ENCODE measurements at places on chromosomes 6 and 20. TPM values are rescaled to one million over a fixed set of nuclear protein-coding genes. Genes with fewer than 3 reads are reported as not detected.

DNA sequence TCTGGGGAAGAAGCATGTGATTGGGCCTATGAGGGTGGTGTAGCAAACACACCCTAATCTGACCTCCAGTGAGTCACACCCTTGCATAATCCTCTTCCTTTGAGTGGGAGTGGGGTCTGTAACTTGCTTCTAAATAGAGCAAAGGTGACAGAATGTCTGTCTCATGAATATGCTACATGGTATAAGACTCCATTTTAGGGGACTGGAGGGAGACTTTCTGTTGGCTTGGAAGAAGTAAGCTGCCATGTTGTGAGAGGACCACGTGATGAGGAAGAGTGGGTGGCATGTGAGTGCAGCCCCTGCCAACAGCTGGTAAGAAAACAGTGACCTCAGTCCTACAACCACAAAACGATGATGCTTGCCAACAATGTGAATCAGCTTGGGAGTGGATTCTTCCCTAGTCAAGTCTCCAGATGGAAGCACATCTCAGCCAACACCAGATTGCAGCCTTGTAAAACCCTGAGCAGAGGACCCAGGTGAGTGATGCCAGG lies 3.7 kb downstream of the AK9 start:
- DNase-seq: no peak

DNA sequence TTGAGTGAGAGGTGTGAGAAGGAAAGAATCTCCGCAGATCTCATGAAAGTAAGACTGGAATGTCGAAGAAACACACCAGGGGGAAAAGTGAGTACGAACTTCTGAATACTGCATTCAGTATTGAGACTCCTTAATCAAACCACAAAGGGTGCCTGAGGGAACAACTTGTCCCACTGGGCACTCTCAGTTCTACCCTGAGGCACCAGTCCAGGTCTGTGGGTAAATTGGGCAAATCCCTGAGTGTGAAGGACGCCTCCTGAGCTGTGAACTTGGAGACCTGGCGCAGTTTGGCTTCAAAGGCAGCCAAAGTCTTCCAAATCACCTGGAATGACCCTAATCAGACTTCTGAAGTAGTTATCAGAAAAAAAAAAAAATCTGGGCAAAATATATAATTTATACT lies 329.7 kb downstream of the BTBD9 start:
- no peak for DNase-seq

ANKEF1 gene
- 1.6 TPM for total RNA-seq

DNA sequence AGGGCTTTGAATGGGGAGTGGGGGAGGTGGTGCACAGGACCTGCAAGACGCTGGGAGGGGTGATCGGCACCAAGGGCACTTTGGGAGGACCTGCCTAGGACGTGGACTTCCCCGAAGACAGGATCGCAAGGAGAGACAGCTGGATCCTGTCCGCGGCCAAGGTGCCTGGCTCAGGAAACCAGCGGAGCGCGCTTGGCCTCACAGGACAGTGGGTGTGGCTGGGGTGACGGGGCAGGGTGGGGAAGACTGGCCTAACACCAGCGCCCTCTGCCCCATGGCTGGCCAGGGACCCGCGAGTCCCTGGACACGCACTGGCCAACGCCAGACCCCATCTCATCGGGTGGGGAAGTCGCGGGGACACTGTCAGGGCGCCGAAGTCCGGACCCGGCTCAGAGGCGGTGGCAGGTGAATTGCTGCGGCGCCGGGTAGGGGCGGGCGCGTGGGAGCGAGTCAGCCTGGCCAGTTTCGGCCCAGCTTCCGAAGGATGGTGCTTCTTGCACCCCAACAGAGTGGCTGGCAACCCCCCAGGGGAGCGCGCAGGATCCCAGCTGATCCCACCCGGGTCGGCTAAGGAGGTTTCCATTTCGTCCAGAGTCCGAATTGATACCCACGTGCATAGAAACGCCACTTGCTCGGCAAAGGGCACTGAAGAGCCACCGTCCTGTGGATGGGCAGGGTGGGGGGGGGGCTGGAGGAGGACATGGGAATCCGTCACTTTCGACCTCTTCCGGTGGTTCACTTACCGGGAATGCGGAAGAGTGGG lies 785 bp upstream of the THBD start:
- peak; percentile 53 for DNase-seq

WFDC2 gene
- total RNA-seq: not detected

GRCh38 chr6:38579010-38579628 lies 60.6 kb downstream of the BTBD9 start:
- no peak for DNase-seq

GRCh38 chr6:95487817-95488216 lies 89.5 kb upstream of the MANEA start:
- no peak for DNase-seq

DNA sequence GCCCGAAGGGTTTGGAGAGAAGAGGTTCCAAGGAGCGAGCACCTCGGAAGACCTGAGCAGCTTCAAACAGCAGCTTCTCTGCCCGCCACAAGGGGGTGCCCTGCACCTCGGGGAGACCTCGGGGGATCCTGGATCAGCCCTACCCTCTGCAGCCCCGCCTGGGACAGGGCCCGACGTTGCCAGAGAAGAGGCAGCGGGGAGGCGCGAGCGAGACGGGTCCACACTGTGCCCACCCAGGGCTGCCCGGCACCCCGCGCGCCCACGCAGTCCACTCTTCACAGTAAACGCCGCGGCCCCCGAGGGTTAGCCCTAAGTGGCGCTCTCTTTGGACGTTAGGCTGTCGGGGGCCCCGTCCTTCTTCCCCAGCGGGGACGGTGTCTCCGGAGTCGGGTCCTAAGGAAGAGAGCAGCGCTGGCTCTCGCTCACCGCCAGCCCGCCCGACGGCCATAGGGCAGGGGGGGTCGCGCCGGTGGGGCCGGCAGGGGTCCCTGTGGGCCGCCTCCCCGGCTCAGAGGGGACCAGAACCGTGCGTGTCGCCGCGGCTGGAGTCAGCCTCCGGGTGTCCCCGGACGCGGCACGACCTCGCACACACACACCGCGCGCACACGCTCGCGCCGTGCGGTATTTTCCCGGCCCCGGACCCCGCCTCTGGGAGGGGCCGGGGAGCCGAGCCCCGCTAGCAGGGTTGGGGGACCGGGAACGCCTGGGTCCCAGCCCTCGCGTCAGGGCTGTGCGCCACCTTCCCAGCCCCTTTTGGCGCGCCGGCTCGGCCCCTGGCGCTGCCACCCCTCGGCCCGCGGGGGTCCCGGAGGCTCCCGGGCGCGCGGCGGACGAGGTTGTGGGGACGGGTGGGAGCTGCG lies 929 bp downstream of the CDH22 start:
- DNase-seq: peak; percentile 52

DNA sequence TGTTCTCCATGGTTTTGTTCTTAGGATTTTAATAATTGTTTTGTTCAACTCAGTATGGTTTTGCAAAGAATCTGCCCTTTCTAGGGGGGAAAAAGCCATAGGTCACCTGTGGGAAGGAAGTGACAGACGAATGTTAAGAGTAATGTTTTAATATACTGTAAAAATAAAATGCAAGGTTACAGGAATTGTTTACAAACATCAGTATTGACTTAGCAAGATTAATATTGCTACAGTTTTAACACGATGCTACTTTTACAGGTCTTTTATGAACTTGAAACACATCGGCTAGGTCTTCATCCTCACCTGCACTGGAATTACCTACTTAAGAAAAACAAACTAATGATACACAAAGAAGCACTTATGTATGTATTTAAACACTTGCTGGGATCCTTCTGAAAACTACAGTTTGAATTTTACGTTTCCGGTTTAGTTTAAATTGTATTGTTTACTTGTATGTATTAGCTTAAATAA lies 1.7 kb upstream of the NKX2-4 start:
- no peak for DNase-seq

GRCh38 chr6:10219510-10219909 lies 195.4 kb downstream of the TFAP2A start:
- no peak for DNase-seq

SEMG1 gene
- total RNA-seq: not detected

- no peak for DNase-seq
Measured at GRCh38 chr20:1661542-1662299, 4.1 kb upstream of the SIRPG start.

TUBB1 gene
- 0.17 TPM for total RNA-seq

- DNase-seq: no peak
Measured at GRCh38 chr20:13717631-13718044, 67.1 kb downstream of the ESF1 start.

DNA sequence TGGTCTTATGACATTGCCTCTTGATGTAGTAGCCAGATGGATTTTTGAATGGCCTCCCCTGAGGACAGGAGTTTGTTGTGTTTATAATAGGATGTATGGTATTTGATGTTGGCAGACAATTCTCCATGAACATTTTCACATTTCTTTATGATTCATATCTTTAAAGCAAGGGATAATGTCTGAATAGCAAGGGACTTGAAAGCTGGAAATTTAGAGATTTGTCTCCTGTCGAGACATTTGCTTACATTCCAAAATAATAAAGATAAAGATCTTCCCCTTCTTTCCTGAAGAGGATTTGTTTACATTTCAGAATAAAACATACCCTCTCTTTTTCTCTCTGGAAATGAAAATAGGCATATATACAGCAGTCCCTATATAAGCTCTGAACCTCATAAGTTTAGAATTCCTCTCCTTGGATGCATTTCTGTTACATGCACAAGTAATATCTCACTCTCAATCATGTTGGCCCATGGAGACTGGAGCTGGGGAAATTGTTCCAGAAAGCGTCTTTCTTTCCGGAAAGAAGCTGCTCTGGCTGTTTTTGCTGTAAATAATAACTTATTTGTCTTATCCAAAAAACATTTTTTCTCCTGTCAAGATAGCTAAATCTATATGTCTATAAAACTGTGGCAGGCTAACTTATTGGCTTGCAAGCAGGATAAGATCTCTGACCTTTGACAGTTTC lies 42.5 kb upstream of the ASCC3 start:
- DNase-seq: no peak

Measured in liver (tissue), 10 donors.